SJCRH30 (cell line): ENCODE measurements at places on chromosomes 6 and 20. TPM values are rescaled to one million over a fixed set of nuclear protein-coding genes. Genes with fewer than 3 reads are reported as not detected.

DNA sequence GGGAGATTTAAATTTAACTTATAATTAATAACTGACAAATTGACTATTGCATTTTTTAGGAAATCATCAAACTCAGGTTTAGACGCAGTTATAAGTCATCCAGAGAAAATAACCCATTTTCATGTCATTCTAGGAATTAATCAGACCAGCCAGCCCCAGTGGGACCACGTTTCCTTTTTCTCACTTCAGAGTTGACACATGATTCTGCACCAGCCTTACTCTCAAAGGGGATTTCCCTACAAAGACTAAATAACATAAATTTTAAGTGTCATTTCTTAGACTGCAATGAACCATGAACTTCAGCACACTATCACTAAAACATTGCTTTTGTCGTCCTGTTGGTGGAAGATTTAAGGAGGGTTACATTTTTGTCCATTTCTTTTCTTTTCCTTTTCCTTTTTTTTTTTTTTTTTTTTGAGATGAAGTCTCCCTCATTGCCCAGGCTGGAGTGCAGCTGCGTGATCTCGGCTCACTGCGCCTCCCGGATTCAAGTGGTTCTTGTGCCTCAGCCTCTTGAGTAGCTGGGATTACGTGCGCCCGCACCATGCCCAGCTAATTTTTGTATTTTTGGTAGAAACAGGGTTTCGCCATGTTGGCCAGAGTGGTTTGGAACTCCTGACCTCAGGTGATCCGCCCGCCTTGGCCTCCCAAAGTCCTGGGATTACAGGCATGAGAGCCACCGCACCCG is 3.6 kb downstream of the IPCEF1 start:
- no peak for DNase-seq

DNA sequence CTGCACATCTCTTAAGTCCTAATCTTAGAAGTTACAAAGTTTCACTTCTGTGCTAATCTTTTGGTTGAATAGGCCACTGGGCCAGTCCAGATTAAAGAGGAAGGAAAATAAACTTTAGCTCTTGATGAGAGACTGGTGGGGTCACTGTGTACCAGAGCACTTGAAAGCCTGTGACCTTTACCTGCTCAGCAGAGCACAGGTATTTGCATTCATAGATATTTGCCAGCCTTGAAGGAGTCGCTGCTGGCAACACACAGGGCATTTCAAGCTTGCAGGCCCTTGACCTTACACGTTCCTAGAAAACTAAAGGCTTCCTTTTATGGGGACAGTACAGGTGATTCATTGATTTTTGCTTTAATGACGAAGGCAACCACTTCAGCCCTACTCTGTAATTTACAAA is 108.4 kb upstream of the SLC22A23 start:
- no peak for DNase-seq

DNA sequence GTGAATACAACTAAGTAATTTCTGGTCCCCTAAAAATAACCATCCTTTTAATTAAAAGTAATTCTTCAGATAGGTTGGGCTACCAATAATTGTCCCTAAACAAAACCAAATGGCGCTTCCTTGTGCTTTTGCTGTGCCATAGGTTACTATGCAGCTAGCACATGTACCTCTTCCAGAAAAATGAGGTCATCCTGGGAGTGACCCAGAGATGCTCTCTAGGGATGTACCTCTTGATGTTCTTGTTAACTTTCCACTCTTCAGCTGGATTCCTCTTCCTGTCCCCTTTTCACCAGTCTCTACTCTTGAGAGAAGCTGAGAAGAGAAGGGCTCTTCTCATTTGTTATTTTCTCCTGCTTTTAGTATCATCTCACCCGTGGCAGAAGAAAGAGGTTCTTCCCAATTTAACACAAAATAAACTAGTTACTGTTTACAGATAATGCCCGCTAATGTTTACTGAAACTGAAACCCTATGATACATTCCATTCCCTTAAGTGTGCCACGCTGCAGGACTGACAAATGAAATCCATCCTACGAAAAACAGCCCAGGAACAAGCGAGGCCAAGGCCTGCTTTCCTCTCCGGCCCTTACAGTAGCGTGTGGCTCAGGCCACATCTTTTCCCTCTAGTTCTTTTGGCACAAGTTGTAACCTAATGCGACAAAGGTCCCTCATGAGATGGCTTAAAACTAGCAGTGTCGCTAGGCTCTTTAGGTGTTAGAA is 24.2 kb downstream of the MRS2 start:
- DNase-seq: no peak

OOEP gene
- not detected in 2 replicates for total RNA-seq

- DNase-seq: no peak
Measured at GRCh38 chr6:21409231-21409630, 184.3 kb upstream of the SOX4 start.

DZANK1 gene
- 1.9 and 2.1 TPM in 2 replicates for total RNA-seq

DLK2 gene
- total RNA-seq: 5.4 and 5.8 TPM in 2 replicates

IP6K3 gene
- 10.3 and 11.2 TPM in 2 replicates for total RNA-seq

SNPH gene
- 2.9 and 3.0 TPM in 2 replicates for total RNA-seq

STX11 gene
- 16.1 and 16.6 TPM in 2 replicates for total RNA-seq

DNA sequence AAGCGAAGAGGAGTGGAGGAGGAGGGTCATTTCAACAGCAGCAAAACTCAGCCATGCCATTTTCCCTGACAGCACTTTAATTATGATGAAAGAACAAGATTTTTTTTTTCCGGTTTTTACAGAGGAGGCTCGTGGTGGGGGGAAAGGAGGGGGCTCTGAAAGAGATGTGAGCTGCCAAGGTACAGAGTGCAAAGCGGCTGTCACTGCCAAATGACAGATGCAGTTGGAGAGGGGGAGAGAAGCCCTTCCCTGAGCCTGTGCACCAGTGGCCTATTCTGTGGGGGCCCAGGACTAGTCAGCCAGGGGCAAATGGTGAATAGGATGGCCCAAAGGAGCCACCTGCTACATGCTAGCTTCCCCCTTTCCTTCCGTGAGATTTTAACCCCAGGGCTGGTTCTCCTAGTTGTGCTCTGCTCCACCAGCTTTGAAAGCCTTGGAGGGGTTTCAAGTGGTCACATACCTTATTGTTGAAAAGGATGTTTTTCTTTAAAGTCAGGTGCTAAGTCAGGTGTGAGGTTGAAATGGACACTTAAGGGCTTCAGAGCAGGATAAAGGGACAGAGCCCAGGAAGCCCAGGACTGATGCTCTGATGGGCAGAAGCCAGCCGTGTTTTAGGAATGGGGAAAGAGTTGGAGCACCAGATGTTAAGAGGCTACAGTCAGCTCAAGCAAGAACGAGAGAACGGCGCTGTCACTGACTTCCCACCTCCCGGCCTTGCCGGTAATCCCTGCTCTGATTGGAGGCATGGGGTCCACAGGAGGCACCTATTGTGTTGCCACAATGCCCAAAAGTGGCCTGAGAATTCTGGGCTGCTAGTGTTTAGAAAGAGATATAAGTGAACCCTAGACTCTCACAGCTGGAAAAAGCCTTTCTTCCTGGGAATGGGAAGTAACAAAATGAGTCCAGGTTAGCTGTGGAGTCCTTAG is 24.8 kb downstream of the GNAS start:
- no peak for DNase-seq
